A673 (cell line): ENCODE measurements at places on chromosomes 12 and 14. TPM values are rescaled to one million over a fixed set of nuclear protein-coding genes. Genes with fewer than 3 reads are reported as not detected.

The GTF2A1 gene
- 52.3 and 54.3 TPM in 2 replicates for total RNA-seq

DNA sequence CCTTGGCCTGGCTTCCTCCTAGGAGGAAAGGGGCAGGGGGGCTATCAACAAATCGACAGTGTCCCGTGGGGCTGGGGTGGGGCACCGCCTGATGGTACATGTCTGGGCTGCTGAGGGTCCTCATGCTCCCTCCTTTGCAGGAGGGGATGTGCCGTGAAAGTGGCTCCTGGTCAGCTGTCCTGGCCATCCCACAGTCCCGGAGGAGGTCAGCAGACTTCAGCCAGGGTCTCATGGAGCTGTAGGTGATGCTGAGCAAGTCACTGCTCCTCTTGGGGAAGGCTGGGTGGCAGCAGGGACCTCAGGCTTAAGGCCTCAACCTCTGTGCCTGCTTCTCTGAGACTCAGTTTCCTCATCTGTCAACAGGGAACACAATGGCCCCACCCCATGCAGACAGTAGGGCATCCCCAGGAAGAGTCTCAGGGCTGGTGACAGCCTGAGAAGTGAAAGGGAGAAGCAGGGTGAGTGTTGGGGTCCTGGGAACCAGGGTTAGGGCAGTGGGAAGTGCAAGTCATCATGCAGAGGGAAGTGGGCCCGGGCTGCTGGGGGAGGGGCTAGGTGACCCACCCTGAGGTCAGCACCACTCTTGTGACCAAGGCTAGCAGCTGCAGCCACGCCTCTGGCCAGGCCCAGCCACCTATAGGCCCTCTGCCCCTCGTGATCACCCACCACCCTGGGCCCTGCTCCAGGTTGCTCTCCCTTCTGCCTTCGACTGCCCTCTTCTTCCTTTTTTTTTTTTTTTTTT lies 4.4 kb upstream of the TNFAIP2 start:
- no peak for DNase-seq

The DPPA3 gene
- total RNA-seq, result not detected in 2 replicates

The IL25 gene
- not detected in 2 replicates for total RNA-seq

DNA sequence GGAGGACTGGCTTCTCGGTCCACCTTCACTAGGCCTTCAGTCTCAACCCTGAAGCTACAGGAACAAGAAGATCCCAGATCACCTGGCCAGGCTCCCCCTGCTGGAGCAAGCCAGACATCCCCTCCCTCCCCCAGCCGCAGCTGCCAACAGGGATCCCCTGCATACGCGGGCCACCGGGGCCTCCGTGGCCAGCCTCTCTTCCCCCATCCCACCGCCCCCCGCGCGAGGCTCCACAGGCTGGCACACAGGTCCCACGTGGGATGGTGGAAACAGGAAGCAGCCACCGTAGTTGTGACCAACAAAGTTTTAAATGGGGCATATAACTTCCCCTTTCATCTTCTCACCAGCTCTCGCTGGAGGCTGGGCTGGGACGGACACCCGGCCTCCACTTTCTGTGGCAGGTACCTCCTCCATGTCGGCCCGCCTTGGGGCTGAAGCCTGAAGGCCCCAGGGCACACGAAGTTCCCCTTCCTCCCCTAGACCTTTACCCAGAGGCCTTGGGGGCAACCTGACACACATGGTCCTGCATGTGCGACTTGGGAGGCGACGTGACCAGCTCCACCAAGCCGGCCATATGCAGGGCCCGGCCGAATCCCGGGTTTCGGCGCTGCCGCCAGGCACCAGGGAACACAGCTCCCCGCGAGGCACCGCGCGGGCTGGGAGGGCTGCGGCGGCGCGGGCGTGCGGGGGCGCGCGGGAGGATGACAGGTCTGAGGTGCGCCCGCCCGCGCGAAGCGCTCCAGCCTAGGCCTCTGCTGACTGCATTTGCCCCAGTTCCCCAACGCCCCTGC lies 44.4 kb upstream of the PNMA1 start:
- DNase-seq, result peak; percentile 78

- DNase-seq, result no peak
Observed at GRCh38 chr14:46368275-46368674, 283.3 kb downstream of the RPL10L start.

DNA sequence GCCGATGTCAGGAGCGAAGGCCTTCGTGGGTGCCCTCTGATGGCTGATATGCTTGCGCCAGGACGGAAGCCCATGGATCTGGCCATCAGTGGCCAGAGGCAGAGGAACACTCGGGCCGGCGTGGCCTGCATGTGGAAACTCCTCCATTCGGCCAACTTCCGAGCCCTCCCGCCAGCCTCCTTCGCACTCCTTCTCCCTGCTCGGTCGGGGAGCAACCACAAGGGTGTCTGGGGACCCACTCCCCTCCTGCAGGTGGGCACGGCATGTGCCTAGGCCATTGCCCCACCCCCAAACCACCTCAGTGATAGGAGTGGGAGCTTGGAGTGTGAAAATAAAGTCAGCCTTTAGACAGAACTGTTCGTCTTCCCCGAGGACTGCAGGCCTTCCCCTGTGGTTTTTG lies 231.3 kb downstream of the BCL11B start:
- DNase-seq, result no peak

DNA sequence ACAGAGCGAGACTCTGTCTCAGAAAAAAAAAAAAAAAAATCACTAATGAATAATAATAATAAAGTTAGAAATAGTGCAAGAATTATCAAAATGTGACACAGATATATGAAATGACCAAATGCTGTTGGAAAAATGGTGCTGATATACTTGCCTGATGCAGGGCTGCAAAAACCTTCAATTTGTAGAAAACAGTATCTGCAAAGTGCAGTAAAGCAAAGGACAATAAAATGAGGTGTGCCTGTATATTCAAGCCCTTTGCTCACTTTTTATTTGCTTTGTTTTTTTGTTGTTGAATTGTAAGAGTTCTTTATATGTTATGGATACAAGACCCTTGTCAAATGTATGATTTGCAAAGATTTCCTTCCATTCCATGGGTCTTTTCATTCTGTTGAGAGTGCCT lies 9.0 kb upstream of the PAPOLA start:
- DNase-seq, result no peak

GRCh38 chr12:52033446-52034140 lies 17.6 kb upstream of the NR4A1 start:
- no peak for DNase-seq

- no peak for DNase-seq
Observed at GRCh38 chr12:130954544-130954831, 781 bp downstream of the ADGRD1 start.
